ENCODE measurements at places on chromosomes 3 and 15.

DNA sequence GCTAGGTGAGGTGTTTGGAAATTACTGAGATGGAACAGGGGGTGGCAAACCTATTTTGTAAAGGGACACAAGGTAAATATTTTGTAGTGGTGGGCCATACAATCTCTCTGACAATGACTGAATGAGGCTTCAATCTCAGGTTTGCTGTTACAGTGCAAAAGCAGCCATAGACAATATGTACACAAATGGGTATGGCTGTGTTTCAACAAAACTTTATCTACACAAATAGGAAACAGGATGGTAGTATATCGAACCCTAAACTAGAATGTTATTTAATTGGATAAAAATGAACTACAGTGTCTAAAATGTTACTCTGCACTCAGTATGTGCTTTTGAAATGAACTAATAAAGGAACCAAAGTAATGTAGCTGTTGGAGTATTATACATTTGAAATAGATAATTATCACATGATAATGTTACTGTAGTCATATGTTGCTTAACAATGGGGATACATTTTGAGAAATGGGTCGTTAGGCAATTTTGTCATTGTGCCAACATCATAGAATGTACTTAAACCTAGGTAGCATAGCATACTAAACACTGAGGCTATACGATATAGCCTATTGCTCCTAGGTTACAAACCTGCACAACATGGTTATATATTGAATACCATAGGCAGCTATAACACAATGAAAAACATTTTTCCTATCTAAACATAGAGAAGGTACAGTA is 495.2 kb upstream of the TBL1XR1 start:
- DNase-seq = no peak

- peak; percentile 48 for DNase-seq
Measured at GRCh38 chr3:64484289-64484992, 203.4 kb downstream of the ADAMTS9 start.

GRCh38 chr3:69091389-69092029 is 6.8 kb downstream of the ARL6IP5 start:
- DNase-seq = no peak

GRCh38 chr3:31448882-31449243 is 83.9 kb upstream of the STT3B start:
- no peak for DNase-seq

- DNase-seq = no peak
Measured at GRCh38 chr3:15553749-15554148, 32.2 kb upstream of the COLQ start.

- no peak for DNase-seq
Measured at GRCh38 chr3:14371573-14372474, 30.6 kb upstream of the SLC6A6 start.

DNA sequence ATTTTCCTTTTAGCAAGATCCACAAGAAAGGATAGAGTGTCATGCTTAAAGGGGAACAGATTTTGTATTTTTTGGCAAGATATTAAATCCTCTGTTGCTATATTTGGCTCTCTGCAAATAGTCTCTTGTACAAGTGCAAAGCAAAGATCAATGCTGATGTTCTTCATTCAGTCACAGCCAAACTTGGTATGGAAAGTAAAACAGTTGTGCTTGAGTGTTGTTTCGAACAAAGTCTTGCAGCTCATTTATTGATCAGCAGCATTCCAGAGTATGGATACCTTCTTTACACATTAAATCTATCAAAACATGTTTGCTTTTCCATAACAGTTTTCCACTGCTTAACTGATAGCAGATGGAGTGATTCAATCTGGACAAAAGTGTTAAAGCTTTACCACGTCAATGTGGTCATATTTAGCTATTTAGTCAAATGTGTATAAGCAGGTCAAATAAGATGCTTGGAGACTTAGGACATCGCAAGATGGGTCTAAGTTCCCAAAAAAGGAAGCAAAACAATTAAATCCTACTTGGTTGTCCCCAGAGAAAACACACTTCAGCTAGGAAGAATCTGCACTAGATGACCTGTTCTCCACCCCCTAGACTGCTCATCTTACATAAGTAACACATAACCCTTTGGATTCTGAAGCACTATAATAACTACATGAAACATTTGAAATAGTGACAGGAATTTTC is 52.4 kb downstream of the VGLL3 start:
- no peak for DNase-seq

- no peak for DNase-seq
Measured at GRCh38 chr3:119937229-119937628, 155.3 kb downstream of the NR1I2 start.

- DNase-seq = no peak
Measured at GRCh38 chr3:12957339-12957738, 115.9 kb downstream of the IQSEC1 start.
